ENCODE measurements at places on chromosomes 7 and 10.

DNA sequence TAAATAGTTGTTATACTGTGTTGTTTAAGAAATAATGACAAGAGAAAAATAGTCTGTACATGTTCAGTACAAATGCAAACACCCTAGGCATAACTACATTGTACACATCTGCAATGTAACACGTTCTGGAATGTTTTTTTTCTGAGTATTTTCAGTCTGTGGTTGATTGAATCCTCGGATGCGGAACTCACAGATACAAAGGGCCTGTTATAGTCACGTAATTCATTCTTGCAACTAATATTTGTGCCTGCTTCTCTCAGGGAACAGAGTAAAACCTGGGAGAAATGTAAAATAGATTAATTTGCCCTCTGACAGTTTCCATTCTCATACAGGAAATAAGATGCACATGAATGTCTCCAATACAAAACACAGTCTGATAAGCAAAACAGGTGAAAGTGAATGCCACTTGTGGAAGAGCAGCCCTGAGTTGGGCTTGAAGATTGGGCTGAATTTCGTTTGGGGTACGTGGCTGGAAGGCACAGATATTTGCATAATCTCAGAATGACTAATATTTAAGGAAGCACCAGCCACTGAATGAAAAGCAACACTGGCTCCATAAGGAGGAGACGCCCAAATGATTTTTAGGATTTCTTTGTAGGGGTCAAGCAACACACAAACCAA, 19.1 kb downstream of the DENND2A start:
- DNase-seq, result no peak

GRCh38 chr10:49740346-49741107, 21.6 kb downstream of the OGDHL start:
- no peak for DNase-seq

- peak; percentile 44 for DNase-seq
Measured at GRCh38 chr10:24701447-24701846, 22.2 kb downstream of the ARHGAP21 start.

DNA sequence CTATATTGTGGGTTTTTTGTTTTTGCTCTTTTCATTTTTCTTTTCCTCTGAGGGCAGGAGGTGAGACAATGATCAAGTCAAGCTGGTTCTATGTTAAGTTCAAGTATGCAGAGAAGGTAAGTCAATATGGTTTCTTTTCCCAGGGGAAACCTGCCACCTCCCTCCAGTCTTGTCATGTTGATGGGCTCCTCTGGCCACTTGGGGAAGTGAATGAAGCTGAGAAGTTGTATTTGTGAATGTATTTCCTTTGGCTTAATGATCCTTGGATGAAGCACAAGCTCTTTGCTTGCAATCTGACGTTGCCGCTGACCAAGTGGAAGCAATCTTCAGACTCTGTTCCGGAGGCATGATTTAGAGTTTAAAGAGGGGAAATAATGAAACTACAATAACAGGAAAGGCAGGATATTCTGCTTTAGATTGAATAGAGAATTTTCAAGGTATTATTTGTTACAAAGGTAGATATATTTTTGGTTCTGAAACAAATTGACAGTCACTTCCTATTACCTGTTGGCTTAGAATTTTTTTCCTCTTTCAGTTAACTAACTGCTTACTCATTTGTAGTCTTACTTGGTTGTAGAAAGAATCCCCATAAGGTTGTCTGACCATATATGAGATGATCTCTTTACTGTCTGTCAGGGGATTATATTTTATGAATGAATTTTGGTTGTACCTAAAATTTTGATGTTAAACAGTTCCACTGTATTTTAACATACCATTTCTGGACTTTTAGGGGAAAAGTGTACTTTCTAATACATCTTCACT, 369.6 kb downstream of the AUTS2 start:
- DNase-seq, result no peak

DNA sequence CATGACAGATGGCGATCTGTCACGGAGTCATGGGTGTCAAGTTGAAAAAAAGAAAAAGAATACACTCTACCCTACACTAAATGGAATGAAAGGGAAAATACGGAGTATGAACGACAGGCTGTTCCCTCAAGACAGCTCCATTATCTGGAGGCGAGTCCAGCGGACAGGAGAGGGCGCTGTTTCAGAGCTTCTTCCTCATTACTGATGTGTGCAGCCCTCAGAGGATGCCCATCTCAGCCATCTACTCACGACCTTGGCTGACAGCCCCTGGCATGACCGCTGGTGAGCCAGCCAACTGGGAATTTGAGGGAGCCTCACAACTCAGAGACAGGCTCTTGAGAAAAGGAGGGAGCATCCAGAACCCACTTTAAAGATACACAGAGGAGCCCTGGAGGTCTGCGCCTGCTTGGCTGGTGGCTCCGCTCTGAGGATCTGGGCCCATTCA, 49.6 kb upstream of the SMNDC1 start:
- peak; percentile 78 for DNase-seq

- no peak for DNase-seq
Measured at GRCh38 chr10:129755158-129755591, 208.9 kb downstream of the EBF3 start.

GRCh38 chr10:29860166-29860565, 199.2 kb downstream of the JCAD start:
- no peak for DNase-seq

GRCh38 chr7:94996369-94996768, 89.0 kb downstream of the PPP1R9A start:
- no peak for DNase-seq

DNA sequence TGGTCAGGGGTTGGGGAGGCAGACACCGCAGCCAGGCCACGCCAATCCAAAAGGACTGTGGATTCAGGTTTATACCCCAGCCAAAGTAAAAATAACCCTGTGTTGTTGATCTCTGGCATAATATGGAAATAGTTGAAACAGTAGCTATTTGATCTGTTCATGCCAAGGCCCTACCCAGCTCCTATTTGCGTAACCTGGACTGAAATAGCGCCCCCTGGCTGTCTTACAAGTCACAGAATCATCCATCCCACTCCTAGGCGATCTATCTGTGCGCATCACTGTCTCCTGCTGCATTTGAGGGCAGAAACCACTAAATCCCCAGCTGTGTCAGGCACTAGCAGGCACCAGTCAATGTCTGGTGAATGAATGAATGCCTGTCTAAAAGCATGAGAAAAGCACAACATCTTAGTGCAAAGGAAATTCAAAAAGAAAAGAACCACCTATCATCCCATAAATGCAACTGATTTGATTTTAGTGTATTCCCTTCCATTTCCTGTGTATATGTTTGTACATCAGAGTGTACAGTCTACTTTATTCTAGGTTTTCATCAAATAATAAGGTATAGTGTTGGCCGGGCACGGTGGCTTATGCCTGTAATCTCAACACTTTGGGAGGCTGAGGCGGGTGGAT, 160.0 kb downstream of the SLIT1 start:
- peak; percentile 57 for DNase-seq

GRCh38 chr10:30182191-30183054, 123.0 kb upstream of the JCAD start:
- DNase-seq, result no peak

DNA sequence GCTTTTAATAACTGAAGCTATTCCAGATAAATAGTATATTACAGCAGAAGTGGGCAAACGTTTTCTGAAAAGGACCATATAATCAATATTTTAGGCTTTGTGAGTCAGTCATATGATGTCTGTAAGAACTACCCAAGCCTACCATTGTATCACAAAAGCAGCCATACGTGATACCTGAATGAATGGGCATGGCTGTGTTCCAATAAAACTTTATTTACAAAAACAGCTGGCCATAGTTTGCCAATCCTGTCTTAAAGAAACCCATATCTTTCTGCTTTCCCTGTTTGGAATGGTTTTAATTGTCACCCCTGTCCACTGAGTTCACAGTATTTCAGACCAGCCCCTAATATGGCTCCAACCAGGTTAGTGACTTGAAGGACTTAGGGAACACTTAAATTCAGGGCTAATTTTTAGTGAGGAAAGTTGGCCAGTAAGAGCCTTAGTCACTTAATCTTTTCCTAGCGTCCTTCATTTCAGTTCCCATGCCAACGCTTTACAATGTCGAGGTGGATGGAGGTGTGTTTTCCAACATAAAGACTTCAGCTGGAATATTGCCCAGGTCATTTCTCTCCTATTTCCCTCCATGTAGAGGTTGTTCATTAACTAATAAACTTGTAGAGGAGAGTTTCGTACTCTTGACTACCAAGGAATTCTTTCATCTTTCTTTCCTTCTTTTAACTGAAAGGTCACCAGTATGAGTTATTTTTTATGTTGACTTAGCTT, 184.5 kb downstream of the TRIL start:
- DNase-seq, result no peak

DNA sequence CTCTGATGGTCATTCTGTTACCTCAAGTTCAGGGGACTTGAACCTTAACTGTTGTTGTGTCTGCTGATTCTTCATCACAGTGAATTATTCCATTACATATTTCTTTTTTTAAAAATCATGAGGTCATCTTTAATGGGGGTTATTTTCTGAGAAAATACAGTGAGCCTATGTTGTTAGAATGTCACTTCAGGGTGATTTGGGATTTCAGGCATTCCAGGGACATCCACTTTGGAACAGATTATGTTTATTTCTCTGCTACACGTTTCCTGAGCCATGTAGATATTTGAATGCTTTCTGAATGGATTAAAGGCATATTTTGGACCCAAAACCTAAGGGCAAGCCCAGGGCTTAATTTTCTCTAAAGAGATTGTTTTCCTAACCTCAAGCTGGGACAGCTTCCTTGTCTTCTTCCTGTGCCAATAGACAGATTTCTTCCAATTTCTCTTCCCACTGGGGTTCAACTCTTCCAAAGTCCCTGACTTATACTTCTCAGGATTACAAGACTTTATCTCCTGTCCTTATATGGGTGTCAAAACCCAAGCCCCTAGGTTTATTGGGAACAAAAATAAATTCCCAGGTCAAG, 271.7 kb downstream of the ARHGAP12 start:
- no peak for DNase-seq

DNA sequence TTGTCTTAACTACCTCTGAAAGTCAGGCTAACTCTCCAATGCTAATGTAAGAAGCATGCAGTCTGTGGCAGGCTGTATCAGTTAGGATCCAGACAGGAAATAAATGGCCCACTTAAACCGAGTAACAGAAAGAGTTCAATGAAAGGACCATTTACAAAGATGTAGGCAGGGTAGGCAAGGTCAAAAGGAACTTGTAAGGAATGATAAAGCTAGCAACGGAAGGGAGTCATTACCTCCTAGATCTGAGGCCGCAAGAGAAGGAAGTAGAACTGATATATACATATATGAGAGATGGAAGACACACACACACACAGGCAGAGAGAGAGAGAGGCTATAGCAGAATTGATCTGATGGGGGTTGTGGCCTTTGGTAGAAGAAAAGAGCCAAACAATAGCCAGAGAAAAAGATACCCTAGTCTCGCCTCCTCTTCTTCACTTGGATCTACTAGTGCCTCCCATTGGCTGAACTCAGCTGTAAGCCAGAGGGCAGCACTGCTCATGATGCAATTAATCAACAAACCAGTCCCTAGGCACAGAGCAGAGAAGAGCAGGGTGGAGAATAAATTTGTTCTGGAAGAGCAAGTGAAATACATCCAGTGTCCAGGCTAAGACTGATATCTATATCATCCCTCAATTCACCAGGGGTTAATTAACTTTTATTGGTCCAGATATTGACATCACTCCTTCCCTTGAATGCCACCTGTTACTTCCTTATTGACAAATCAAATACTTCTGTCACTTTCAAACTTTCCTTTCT, 91.2 kb downstream of the LSMEM1 start:
- DNase-seq, result no peak

- no peak for DNase-seq
Measured at GRCh38 chr7:65809982-65810288, 62.9 kb upstream of the VKORC1L1 start.

DNA sequence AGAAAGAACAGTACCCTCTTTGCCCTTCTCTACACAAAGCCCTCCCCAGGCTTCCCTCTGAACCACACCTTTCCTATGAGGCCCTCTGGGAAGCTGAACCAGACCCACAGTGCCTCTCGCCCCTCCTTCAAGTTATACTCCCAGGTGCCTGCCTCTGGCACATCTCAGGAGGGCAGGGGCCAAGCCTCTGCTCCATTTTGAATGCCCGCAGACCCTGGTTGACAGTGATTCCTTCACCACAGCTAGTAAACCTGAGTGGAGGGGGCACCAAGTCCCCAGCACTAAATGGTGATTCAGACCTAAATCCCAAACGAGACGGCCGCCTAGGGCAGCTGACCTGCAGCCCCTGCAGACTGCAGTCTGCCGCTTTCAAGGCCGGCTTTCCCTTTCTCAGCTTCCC, 230.5 kb upstream of the ZNF32 start:
- no peak for DNase-seq

GRCh38 chr10:3167611-3168330, 4.8 kb downstream of the PITRM1 start:
- DNase-seq, result no peak

GRCh38 chr7:110771717-110772116, 319.2 kb upstream of the LRRN3 start:
- DNase-seq, result no peak

GRCh38 chr7:99928994-99929729, at the start of gene GJC3:
TSS of gene GJC3 (minus strand) at chr7:99929620. CDS start at chr7:99929620, 0 bp downstream.
- peak; percentile 57 for DNase-seq

DNA sequence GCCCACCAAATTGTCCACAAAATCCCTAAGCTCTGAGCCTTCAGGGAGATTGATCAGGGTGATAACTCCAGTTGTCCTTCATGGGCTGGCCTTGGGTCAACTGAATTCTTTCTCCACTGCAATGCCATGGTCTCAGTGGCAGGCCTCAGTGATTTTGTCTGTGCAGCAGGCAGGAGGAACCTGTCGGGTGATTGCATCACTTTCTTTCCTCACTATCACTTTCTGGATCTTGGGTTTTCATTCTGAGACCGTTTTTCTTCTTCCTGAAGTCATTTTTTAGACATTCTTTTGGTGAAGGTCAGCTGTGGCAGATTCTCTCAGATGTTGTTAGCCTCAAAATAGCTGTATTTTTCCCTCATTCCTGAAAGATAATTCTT, 28.8 kb upstream of the LCOR start:
- DNase-seq, result no peak

DNA sequence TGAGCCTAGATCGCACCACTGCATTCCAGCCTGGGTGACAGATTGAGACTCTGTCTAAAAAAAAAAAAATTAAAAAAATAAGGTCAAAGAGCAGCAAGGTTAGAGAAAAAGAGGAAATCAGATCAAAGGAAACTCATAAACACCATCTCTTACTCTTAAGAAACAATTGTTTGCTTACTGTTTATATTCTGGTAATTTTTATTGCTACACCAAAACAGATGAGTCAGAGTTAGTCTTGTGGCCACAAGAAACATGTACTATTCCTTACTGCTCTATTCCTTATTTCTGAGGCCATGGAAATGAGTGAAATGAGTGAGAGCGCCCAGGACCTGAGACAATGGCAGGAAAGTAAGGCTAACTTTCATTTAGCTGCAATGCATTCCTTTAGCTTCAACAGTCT, 387.3 kb downstream of the HPSE2 start:
- DNase-seq, result no peak

DNA sequence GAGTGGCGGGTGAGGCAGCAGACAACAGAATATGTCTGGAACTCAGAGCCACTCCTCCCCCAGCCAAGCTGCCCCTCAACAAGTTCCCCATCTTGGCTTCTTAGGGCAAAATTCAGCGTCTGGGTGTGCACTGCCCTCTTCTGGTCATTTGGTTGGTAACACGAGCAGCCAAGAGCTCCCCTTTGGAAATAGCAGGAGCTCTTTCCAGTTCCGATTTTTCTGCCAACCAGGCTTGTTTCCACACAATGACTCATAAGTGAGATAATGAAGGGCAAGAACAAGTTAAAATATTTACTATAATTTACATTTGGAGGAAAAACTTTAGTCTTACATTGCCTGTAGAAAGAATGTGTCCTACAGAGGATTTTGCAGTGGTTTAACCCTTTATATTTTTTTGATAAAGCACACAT, 70.5 kb downstream of the ADCYAP1R1 start:
- peak; percentile 86 for DNase-seq

All from suppressor macrophage treated with lipopolysaccharide for 1 hour (primary cell).